ENCODE measurements at places on chromosomes 7 and 10.

DNA sequence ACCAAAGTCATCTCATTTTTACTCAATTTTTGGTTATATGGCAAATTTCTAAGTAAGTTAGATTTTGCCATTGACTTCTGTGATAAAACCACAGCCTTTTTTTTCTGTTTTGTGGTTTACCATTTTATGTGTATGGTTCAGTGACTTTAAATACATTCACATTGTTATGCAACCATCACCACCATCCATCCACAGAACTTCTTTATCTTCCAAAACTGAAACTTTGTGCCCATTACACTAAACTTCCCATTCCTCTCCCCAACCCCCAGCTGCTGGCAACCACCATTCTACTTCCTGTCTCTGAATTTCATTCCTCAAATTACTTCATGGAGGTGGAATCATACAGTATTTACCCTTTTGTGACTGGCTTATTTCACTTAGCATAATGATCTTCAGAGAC is 280.4 kb upstream of the TCERG1L start:
- DNase-seq, result no peak

DNA sequence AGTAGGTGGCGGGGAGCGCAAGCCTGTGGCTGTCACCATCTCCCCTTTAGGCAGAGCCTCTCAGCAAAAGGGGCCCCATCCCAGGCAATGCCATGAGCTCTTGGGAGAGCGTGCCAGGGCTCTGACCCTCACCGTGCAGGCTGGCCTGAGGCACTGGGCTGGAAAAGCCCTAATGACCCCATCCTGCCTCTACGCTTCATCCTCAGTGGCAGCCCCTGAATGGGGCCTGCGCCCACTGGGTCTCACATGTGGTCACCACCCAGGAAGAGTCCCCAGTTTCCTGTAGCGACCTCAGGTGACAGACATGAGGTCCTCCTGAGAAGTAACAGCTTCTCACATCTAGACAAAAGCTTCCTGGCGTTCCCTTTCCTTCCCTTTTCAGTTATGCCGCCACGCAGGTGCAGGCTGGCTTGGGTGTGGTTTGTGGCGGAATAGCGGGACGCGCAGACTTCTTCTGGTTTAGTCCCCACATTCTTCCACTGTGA is 59.2 kb downstream of the CLEC2L start:
- no peak for DNase-seq

- DNase-seq, result no peak
These were observed 395.9 kb downstream of the TFEC start for GRCh38 chr7:115634633-115635032.

GRCh38 chr10:7251696-7252465 is 159.0 kb downstream of the SFMBT2 start:
- DNase-seq, result no peak
